T-helper 2 cell treated with Interferon-gamma antibody and Interleukin-4, amounts not matched to agents 5 μg/mL and 100 μg/mL, for 36 hours (primary cell): ENCODE measurements at places on chromosomes 16 and 17.

DNA sequence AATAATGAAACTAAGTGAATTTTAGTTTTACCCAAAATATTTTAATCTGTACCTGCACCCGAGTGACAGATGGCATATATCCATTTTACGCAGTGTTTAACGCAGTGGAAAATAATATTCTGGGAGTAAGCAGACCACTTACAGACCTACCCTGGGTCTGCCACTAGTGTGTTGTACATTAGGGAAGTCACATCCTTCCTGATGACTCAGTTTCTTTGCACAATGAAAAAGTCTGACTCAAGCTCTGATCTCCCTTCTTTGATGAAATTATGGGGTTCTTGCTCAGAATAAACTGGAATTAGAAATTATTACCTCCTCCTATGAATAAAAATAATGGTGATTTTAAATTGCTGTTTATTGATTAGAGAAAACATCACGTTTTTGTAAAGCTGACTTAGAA is 123.2 kb upstream of the AXIN2 start:
- DNase-seq = no peak

DNA sequence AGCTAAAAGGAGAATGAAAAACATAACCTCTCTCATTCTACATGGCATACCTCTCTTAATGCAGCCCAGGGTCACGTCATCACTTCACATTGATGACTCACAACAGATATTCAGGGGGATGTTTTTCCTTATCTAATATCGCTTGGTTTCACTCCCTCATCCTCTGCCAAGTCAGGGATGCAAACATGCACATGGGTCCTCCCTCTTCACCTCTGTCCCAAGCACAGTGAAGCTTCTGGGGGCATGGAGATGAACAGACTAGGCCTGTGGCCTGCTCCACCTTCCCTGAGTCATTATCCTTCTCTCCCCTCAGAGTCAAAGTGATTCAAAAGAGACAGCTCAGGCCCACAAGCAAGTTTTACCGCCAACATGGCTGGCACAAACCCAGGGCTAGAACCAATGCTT is 2.3 kb upstream of the MT2A start:
- no peak for DNase-seq

GRCh38 chr17:6105649-6106007 is 35.4 kb downstream of the WSCD1 start:
- DNase-seq = no peak

GRCh38 chr17:7019839-7020519 is 2.9 kb upstream of the BCL6B start:
- DNase-seq = no peak

- DNase-seq = no peak
These were observed 30.5 kb downstream of the NAGPA start for GRCh38 chr16:5003211-5003610.
